A549 treated with DMSO at 1 μM for 4 hours (cell line): ENCODE measurements at places on chromosomes 11 and 22. TPM values are rescaled to one million over a fixed set of nuclear protein-coding genes. Genes with fewer than 3 reads are reported as not detected.

Gene NXPE2
- not detected in 5 replicates for total RNA-seq

Gene C11orf87
- 0.01 to 0.06 TPM (median 0.02 TPM) in 4 of 5 replicates, not detected in the other for total RNA-seq

Gene TNNT3
- 0.11 to 0.17 TPM in 2 of 5 replicates, not detected in the others for total RNA-seq

Gene GAL3ST1
- 6.6 to 9.7 TPM (median 8.0 TPM) in 5 replicates for total RNA-seq

Gene OR52A1
- total RNA-seq: not detected in 5 replicates

Gene OR8K1
- not detected in 5 replicates for total RNA-seq

Gene SLC25A18
- 0.05 TPM in 1 of 5 replicates, not detected in the others for total RNA-seq

Gene MYOD1
- not detected in 5 replicates for total RNA-seq

Gene MPPED1
- not detected in 5 replicates for total RNA-seq

Gene OR4A16
- total RNA-seq: not detected in 5 replicates

Gene IFTAP
- total RNA-seq: 15.8 to 18.3 TPM (median 17.5 TPM) in 5 replicates

Gene PLEKHB1
- total RNA-seq: 0.54 to 1.0 TPM (median 0.73 TPM) in 5 replicates

Gene EFEMP2
- 0.67 to 2.1 TPM (median 1.4 TPM) in 5 replicates for total RNA-seq

Gene TM7SF2
- 4.6 to 9.0 TPM (median 6.1 TPM) in 5 replicates for total RNA-seq

Gene OR2AG2
- 0.05 to 0.09 TPM (median 0.06 TPM) in 3 of 5 replicates, not detected in the others for total RNA-seq

Gene CSNK1E
- 91.4 to 102 TPM (median 94.7 TPM) in 5 replicates for total RNA-seq

Gene PAX6
- 1.1 to 2.0 TPM (median 1.6 TPM) in 5 replicates for total RNA-seq

Gene FXYD2
- total RNA-seq: 14.5 to 21.4 TPM (median 17.6 TPM) in 5 replicates

Gene MPPED2
- total RNA-seq: not detected in 5 replicates

Gene ASCL2
- total RNA-seq: not detected in 5 replicates

Gene MRGPRX4
- total RNA-seq: not detected in 5 replicates

Gene CAVIN3
- total RNA-seq: 24.7 to 34.0 TPM (median 26.6 TPM) in 5 replicates

Gene BATF2
- 0.87 to 1.4 TPM (median 1.1 TPM) in 5 replicates for total RNA-seq

Gene SLC22A12
- not detected in 5 replicates for total RNA-seq

Gene CCDC116
- total RNA-seq: 0.05 to 0.06 TPM (median 0.05 TPM) in 3 of 5 replicates, not detected in the others

Gene CAPN5
- total RNA-seq: 7.1 to 10.3 TPM (median 8.5 TPM) in 5 replicates

Gene OR5D16
- total RNA-seq: not detected in 5 replicates

Gene ASCC2
- total RNA-seq: 23.4 to 32.8 TPM (median 29.2 TPM) in 5 replicates

Gene ACRV1
- total RNA-seq: not detected in 5 replicates

Gene NCF4
- not detected in 5 replicates for total RNA-seq

Gene MAJIN
- not detected in 5 replicates for total RNA-seq

Gene XRCC6
- total RNA-seq: 308 to 337 TPM (median 313 TPM) in 5 replicates

Gene ARHGAP42
- total RNA-seq: 6.7 to 10.9 TPM (median 8.7 TPM) in 5 replicates

Gene MPZL2
- 0.08 TPM in 1 of 5 replicates, not detected in the others for total RNA-seq

Gene MYO7A
- 1.2 to 1.5 TPM (median 1.4 TPM) in 5 replicates for total RNA-seq

Gene C11orf21
- total RNA-seq: not detected in 5 replicates

Gene NCR3LG1
- total RNA-seq: 2.3 to 3.7 TPM (median 3.3 TPM) in 5 replicates

Gene OR10W1
- not detected in 5 replicates for total RNA-seq

Gene AGBL2
- 1.1 to 1.7 TPM (median 1.3 TPM) in 5 replicates for total RNA-seq

Gene MMP12
- total RNA-seq: 0.05 to 0.18 TPM (median 0.06 TPM) in 4 of 5 replicates, not detected in the other

Gene SEZ6L
- total RNA-seq: not detected in 5 replicates

Gene ACR
- total RNA-seq: 0.06 TPM in 2 of 5 replicates, not detected in the others

Gene KCNE3
- 0.13 TPM in 1 of 5 replicates, not detected in the others for total RNA-seq

Gene C11orf97
- total RNA-seq: not detected in 5 replicates

Gene MS4A1
- total RNA-seq: not detected in 5 replicates
